ENCODE measurements at places on chromosomes 1 and 21.

- no peak for DNase-seq
Measured at GRCh38 chr1:163799190-163799805, 477.5 kb downstream of the NUF2 start.

DNA sequence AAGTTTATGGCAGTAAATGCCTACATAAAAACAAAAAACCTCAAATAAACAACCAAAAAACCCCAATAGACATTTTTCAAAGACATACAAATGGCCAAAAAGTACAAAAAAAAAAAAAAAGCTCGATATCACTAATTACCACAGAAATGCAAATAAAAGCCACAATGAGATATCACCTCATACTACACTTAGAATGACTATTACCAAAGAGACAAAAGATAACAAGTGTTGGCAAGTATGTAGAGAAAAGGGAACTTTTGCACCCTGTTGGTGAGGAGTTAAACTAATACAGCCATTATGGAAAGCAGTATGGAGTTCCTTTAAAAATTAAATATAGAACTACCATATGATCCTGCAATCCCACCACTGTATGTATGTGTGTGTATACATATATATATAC lies 21.1 kb downstream of the SLC25A24 start:
- no peak for DNase-seq

GRCh38 chr1:46494910-46495309 lies 5.3 kb downstream of the DMBX1 start:
- DNase-seq, result no peak

- no peak for DNase-seq
Measured at GRCh38 chr1:223843934-223844786, 1.6 kb downstream of the TP53BP2 start.

GRCh38 chr1:231192620-231193163 lies 30.8 kb downstream of the TRIM67 start:
- no peak for DNase-seq

- no peak for DNase-seq
Measured at GRCh38 chr1:154845879-154846278, 24.2 kb downstream of the KCNN3 start.

- no peak for DNase-seq
Measured at GRCh38 chr1:15452866-15453571, 3.5 kb upstream of the CELA2A start.

GRCh38 chr21:14734191-14734590 lies 188.1 kb upstream of the SAMSN1 start:
- no peak for DNase-seq

GRCh38 chr1:4053774-4054173 lies 153.7 kb upstream of the C1orf174 start:
- DNase-seq, result no peak

DNA sequence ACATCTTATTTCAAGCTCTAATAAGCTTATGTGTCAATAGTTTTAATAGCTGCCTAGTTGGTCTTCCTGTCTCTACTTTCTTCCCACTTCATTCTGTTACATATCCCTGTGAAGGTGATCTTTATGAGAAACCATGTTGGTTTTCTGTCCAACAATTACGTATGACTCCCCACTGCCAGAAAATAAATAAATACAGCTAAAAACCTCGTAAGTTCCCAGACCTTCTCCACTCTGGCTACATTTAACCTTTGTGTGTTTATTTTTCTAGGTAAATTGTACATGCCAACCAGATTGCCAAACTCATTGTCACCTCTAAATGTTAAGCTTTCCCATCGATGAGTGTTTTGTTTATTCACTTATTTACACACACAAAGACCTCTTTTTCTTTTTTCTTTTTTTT lies 147.2 kb downstream of the CRB1 start:
- DNase-seq, result no peak

GRCh38 chr1:44640200-44640853 lies 34.0 kb downstream of the TMEM53 start:
- no peak for DNase-seq

DNA sequence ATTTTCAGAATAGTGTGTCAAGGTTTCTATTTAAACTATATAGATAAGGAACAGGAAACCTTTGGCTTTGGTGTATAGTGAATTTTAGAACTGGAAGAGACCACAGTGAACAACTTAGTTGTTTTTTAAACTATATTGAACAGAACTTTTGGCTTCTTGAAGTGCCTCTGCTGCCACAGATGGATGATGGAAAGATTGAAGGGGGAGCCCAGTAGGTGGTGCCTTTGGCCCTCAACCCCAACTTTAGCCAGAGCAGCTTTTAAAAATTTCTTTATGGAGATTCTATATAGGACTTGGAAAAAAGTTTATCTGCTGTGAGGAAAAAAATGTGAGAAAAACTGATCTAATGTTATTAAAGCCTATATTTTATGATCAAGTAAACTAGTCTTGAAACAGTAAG lies 50.2 kb downstream of the SWT1 start:
- DNase-seq, result no peak

DNA sequence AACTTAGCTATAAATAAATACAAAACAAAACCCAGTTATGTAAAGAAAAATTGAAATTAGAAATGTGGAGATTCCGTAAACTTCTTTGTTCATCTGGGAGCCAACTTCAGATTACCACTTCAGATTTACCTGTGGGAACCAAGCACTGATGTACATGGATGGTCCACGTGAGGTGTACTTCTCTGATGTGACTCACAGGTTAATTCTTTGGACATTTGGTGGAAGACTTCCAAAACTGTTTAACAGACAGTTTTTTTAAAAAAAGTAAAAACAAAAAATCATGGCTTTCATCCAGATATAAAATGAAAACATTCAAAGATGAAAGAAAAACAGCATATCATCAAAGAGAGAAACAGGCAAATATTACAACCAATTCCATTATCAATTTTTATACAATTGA lies 92.0 kb downstream of the MAST2 start:
- no peak for DNase-seq

DNA sequence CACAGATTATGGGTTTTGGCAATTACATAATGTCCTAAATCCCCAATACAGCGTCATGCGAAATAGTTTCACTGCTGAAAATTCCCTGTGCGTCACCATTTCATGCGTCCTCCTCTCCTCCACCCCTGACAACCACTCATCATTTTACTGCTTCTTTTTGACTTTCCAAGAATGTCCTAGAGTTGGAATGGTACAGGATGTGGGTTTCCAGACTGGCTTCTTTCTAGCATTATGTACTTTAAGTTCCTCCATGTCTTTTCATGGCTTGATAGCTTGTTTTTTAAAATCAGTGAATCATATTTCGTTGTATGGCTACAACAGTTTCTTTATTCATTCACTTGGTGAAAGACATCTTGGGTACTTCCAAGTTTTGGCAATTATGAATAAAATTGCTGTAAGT lies 7.4 kb downstream of the NBPF3 start:
- DNase-seq, result no peak

GRCh38 chr21:30216041-30216723 lies at the start of gene CLDN8:
CLDN8 (minus strand) TSS chr21:30216097; CDS start chr21:30215925, 172 bp downstream.
- no peak for DNase-seq

DNA sequence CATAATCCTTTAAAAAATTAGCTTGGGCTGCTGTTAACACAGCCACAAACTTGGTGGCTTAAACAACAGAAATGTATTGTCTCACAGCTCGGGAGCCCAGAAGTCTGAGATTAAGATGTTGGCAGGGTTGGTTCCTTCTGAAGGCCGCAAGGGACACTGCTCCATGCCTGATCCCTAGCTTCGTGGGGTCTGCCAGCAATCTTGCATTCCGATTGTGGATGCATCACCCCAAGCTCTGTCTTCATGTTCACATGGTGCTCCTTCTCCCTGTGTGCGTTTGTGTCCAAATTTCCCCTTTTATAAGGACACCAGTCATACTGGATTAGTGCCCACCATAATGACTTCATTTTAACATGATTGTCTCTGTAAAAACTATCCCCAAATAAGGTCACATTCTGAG lies 5.0 kb upstream of the HHIPL2 start:
- DNase-seq, result no peak

DNA sequence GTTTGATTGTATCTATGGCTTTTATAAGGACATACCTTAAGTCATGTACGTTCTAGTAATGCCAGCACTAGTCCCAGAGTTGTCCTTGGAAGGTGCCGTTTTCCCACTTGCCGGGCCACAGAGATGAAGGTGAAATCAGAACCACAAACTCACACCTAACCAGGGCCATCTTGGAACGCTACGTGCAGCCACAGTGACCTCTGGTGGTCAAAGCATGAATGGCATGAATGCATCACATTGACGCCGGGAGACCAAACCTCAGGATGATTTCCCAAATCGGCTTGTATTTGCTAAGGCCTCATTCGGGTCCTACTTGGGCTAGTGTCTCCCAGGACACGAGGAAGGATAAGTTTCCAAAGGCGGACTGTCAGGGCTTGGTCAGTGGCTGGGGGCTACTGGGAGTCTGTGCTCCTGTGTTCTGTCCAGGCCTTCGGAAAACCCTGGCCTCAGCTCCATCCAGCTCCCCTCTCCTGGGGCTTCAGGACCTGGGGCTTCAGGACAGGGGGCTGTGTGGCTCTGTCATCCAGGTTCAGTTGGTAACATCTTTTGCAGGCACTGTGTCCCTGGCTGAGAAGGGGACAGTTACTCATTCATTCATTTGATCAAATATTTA lies 260.5 kb downstream of the PRDM2 start:
- peak; percentile 93 for DNase-seq

DNA sequence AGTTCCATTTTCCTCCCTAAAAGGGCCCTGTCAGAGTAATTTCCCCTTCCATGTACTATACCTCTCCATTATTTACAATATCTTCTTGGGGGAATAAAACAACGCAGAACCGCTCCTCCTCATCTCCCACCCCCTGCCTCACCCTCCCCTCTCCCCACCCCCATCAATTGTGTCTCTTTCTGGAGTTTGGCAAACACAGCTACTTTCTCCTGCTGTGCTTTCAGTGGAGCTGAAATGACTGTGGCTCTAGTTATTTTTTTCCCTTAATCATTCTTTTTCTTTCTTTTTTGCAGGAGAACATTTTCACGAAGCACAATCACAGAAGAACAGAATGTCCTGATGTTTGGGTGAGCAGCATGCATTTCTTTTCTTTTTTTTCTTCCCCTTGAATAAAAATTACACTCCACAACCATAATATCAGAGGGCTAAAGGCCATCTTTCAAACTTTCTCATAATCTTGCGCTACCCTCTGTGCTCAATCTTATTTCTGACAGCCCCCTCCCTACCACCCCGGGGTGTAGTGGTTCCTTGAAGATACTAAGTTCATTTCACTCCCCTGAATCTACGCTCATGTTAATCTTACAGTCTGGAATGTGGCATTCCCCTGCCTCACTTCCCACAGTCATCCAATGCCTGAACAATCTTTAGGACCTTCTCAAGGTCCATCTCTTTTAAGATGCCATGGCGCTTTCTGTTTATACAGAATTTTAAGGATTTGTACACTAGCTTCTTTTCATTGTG lies 8.8 kb upstream of the PLXNA2 start:
- peak; percentile 27 for DNase-seq

GRCh38 chr1:62903982-62904855 lies 120.3 kb downstream of the ATG4C start:
- no peak for DNase-seq

DNA sequence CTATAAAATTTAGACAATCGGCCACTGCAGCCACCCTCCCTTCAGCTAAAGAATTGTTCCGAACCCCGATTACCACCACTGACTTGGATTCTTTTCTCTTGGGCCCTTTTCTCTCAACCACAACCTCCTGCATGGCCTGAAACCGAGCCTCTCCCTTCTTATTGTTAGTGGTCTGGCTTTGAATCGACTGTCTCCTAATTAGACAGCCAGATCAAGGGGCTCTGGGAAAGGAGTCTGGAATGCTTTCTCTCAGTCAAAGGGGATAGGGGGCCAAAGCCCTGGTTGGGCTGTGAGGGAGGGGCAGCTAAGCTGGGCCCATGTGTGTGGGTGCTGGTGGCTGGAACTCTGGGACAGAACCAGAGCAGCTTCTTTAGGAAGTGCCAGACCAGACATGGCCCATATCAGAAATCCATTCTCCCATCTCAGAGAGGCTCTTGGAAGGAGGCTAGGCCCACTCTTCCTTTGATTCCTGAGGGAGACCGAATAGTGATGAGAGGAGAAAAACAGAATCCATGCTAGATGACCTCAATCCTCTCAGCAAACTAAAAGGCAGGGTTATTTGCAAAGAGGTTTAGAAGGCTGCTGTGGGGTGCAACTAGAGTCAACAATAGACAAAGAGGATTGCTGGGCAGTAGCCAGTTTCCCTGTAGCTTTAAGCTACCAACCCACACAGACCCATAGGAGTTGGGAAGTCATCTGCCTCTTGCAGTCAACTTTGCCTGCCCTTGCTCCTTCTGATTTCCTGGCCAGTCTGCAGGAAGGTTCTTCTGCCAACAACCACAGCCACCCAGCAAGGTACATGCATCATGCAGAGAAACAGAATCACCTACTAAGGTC lies 117.6 kb downstream of the AK5 start:
- no peak for DNase-seq

DNA sequence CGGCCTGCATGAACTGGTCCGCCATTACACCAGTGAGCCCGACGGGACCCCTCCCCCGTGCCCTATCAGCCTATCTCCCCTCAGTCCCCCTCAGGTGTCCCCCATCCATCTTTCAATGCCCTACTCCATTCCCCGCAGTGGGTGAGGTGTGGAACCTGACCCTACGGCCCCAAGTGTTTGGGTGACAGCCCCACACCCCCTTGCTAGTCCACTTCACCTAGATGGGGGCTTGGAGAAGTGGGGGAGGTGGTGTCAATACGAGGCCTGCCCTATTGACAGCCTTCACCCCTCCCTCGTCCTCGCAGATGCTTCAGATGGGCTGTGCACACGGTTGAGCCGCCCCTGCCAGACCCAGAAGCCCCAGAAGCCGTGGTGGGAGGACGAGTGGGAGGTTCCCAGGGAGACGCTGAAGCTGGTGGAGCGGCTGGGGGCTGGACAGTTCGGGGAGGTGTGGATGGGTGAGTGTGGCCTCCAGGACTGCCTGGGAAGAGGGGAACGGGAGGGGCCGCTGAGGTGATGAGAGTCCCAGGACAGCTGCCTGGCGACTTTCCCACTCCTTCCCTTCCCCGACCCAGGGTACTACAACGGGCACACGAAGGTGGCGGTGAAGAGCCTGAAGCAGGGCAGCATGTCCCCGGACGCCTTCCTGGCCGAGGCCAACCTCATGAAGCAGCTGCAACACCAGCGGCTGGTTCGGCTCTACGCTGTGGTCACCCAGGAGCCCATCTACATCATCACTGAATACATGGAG lies 15.7 kb upstream of the HDAC1 start:
- DNase-seq, result no peak

All from endodermal cell (in vitro differentiated cells).